ENCODE measurements at places on chromosomes 7 and 10.

DNA sequence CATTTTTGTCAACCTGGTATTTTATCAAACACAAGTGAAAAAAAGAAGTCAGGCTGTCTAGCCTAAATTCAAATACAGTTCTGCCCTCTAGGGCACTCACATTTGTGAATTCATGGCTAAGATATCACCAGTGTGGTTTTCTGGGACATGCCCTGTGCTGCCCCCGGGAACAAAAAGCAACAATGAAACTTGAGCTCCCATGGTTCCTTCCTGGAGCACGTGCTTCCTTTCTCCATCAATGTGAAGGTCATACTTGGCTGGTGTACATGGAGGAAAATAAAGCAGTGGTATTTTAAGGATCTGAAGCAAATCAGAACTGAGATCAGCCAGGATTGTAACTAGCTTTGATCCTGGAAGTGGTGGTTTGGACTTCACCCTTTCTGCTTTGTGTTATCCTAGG is 128.9 kb upstream of the FRMD4A start:
- no peak for DNase-seq

- no peak for DNase-seq
These were observed 166.0 kb upstream of the GDF10 start for GRCh38 chr10:47133871-47134570.

DNA sequence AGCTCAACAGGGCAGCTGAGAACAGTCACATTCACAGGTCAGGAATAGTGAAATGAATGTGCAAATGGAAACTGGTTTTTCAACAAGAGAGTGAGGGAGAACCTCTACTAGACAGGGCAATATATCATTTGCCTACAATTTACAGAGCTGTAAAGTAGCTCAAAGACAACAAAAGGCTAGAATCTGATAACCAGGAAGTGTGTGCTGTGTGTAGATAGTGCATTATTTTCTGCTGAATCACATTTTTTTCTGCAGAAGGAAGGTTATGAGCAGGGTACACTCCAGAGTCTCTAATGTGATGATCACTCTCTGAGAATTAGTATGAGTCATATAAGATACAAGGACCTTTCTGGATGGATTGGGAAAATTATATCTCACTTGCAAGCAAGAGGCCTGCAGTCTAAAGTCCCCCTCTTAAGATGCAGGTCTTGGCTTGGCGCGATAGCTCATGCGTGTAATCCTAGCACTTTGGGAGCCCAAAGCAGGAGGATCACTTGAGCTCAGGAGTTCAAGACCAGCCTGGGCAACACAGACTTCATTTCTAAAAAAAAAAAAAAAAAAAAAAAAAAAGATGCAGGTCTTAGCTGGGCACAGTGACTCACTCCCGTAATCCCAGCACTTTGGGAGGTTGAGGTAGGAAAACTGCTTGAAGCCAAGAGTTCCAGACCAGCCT is 59.9 kb upstream of the COBL start:
- DNase-seq = no peak

- DNase-seq = no peak
These were observed 59.4 kb downstream of the CUZD1 start for GRCh38 chr10:122786269-122786668.

DNA sequence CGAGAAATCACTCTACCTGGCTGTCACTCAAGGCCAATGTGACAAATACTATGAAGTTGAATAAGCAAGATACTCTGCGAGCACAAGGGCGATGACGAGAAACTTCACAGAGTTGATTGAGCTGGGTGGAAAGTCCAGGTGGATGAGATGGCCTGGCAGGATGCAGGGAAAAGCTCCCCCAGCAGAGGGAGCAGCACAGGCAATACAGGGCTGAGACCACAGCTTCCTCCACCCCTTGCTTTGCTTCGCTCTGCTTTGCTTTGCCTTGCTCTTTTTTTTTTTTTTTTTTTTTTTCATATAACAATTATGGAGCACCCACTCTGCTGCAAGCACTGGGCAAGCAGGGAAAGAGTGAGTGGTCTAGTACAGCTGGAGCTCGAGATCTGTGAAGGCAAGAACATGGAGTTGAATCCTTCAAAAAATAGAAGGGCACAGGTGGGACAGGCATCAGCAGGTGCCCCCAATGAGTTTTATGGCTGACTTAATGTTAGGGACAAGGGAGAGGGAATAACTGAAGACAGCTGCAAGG is 88.3 kb downstream of the CABCOCO1 start:
- DNase-seq = peak; percentile 44

DNA sequence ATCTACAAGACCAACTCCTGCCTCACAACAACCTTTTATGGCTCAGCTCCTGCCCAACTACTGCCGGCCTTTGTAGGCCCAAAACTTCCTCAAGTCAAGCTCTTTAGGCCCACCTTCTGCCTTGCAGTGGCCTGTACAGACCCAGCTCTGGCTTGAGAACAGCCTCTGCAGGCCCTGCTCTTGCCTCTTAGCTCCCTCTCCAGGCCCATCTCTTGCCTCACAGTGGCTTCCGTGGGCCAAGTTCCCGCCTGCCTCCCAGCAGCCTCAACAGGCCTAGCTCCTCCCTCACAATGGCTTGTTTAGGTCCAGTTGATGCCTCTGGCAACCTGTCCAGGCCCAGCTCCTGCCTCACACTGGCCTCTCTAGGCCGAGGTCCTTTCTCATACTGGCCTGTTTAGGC is 32.4 kb upstream of the VKORC1L1 start:
- no peak for DNase-seq

DNA sequence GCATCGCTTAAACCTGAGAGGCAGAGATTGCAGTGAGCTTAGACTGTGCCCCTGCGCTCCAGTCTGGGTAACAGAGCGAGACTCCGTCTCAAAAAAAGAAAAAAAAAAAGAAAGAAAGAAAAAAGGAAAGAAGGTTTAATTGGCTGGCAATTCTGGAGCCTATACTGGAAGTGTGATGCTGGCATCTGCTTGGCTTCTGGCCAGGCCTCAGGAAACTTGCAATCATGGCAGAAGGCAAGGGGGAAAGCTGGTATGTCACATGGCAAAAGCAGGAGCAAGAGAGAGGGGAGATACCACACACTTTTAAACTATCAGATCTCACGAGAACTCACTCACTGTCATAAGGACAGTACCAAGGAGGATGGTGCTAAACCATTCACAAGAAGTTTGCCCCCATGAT is 190.0 kb downstream of the CALN1 start:
- DNase-seq = no peak

GRCh38 chr10:70169011-70169410 is 1.3 kb downstream of the SAR1A start:
- no peak for DNase-seq

GRCh38 chr7:68504716-68505115 is 1093.6 kb upstream of the AUTS2 start:
- no peak for DNase-seq

DNA sequence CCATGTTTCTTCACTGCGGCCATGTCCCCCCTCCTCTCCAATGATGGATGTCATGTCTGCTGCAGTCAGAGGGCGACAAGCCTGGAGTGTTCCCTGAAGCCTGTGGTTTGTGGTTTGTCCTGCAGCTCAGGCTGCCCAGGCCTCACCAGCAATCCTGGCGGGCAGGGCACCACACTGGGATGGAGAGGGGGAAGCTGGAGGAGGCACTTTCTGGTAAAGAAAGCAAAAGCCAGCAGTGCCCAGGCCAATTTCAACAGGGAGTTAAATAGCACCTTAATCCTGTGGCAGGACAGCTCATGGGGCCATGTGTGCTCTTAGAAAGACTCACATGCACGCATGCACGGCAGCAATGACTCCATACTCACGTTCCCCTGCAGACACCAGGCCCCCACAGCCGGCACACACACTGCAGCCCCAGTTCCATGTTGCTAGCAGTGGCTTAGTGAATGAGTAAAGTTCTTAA is 158.3 kb downstream of the EGFR start:
- no peak for DNase-seq

DNA sequence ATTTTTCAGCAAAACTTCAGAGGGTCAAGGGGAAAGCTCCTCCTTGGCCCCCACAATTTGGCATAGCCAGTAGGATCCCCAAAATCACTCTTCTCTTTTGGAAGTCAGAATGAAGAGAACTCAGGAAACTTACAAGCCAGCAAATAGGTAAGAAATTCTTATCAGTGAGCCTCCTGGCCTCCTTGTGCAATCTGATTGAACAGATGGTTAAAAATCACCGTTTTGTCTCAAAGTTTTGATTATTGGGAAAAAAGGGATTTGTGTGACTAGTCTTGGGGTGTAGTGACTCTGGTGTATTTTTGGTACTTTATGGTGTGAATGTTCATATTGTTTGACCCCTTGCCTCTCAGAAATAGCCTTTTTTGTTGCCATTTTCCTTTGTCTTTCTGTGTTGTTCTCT is 56.2 kb downstream of the HTR7 start:
- DNase-seq = no peak

- no peak for DNase-seq
These were observed 74.0 kb upstream of the AFAP1L2 start for GRCh38 chr10:114478281-114478680.

GRCh38 chr10:73910764-73911552 is at the start of gene PLAU:
Gene PLAU (plus strand): TSS chr10:73911132. CDS start chr10:73911556, 424 bp downstream.
- DNase-seq = no peak

DNA sequence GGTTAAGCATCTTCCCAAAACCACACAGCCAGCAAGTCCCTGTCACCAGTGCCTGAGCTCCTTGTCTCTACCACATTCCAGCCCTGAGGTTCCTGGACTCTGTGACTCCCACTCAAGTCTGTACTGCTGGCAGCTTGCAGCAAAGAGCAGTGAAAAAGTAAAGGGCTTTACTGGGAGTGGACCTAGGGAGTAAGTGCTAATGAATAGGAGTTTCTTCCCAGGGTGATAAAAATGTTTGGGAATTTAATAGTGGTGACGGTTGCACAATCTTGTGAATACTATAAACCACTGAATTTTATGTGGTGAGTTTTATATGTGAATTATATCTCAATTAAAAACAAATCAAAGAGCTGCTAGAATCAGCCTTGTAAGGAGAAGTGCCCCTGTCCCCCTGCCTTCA is 22.6 kb downstream of the HSPA12A start:
- DNase-seq = no peak

DNA sequence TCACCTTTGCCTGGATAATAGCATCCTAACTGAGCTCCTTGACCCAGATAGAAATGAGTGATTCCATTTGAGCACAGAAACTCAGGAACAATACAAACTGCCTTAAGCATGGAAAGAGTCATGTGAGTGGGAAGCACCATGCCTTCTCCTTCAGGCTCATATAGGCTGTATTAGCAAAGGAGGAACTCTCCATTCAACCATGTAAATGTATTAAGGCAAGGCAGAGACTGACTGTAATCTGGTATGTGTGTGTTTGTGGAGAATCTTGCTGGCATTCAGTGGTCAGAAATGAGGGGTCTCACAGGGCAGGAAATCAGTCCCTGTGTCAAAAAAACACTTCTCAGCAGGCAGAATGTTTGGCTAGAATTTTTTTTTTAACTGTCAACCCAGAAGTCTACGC is 40.2 kb downstream of the COA1 start:
- no peak for DNase-seq

GRCh38 chr10:71043858-71044257 is 155.5 kb upstream of the PCBD1 start:
- no peak for DNase-seq

- no peak for DNase-seq
These were observed 136.7 kb downstream of the PDE1C start for GRCh38 chr7:31933481-31933880.

DNA sequence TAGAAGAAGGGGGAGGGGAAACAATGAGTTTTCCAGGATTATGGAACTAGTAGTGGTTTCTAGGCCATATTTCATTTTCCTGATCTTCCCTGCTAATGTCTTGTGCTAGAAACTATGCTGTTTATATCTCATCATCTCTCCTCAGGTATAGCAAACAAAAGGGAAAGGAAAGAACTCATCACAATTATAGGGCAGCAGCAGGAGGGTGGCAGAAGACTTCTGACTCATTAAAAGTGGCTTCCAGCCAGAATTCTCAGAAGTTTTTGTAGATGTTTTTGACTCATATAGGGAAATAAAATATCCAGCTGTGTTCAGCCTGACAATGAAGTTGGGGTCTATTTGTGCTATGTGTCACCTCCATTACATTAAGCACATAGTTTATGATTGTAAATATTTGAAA is 6.5 kb downstream of the AHR start:
- no peak for DNase-seq

- no peak for DNase-seq
These were observed 14.4 kb upstream of the SPRN start for GRCh38 chr10:133438711-133439273.

DNA sequence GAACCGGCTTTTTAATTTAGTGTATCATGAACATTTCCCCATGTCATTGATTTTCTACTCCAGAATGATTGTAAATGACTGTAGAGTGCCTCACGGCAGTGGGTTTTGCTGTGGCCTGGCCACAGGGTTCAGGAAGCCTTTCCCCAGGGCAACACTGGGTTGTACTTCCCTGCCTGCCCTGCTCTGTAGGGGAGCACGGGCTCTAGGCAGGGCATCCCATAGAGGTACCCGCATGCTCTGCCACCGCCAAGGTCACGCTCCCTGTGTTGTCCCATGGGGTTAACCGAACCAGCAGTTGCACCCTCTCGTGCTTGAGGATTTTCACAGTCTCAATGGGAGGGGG is 63.8 kb downstream of the BPGM start:
- no peak for DNase-seq

DNA sequence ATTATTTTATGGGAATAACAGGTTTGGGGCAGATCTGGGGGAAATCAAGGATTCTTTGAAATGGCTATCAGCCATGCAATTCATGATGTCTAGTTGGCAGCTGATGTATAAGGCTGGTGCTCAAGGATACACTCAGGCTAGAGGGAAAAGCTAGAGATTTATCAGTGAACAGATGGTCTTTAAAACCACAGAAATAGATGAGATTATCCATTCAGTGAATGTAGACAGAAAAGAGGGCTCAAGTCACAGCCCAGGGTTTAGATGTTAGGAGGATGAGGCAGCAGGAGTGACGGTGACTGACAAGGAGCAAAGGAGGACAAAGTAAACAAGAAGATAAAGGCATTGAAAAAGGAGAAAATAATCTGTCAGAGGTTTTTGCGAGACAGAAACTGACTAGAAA is 238.7 kb downstream of the CDK14 start:
- DNase-seq = no peak

GRCh38 chr10:70678757-70679489 is 6.6 kb downstream of the ADAMTS14 start:
- no peak for DNase-seq
